ENCODE measurements at places on chromosomes 7 and 10.

DNA sequence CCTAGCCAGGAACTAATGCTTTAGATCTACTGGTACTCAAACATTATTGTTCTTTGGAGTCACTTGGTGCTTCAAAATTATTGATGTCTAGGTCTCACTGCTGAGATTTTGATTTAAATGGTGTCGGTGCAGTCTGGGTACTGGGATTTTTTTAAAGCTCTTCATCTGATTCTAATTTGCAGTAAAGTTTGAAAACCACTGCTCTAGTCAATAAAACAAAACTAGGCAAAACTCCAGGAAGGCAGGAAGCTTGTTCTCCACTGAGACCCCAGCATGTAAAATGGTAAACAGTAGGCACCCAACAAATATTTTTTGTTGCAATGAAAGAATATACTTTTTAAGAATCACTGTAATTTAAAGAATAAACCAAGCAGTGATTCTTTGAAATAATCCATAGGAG is 49.7 kb downstream of the ADD3 start:
- no peak for DNase-seq

GRCh38 chr7:5665094-5666025 is 116.1 kb downstream of the RNF216 start:
- no peak for DNase-seq

DNA sequence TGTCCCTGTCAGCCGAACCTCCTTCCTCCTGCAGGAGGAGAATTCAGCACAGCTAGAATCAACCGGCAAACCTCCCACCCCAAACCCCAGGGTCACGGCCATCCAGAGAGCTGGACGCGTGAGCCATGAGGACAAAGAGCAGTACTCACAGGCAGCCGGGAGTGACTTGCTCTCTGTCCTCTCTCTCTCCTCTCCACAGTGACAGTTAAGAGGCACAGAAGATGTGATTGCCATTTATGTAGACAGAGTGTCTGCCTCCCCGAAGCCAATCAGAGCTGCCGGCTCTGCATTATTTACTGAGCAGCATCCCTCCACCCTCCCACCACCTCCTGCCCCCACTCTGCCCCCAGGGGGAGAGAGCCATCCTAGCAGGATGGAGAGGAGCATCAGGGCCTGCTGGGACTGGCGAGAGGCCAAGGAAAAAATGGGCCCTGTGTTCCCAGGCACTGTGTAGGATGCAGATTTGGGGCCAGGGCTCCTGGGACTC is 4.3 kb downstream of the DDC start:
- DNase-seq, result no peak

DNA sequence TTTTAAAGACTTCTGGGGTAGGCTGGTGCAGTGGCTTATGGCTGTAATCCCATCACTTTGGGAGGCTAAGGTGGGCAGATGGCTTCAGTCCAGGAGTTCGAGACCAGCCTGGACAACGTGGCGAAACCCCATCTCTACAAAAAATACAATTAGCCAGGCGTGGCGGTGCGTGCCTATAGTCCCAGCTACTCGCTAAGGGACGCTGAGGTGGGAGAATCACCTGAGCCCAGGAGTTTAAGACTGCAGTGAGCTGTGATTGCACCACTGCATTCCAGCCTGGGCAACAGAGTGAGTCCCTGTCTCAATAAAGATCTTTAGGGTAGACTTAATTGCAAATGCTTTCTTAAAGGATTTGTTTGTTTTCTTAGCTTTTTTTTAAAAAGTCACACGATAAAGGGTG is 29.3 kb downstream of the PTPN12 start:
- DNase-seq, result no peak

GRCh38 chr7:107068156-107068555 is 23.7 kb downstream of the PRKAR2B start:
- DNase-seq, result no peak

DNA sequence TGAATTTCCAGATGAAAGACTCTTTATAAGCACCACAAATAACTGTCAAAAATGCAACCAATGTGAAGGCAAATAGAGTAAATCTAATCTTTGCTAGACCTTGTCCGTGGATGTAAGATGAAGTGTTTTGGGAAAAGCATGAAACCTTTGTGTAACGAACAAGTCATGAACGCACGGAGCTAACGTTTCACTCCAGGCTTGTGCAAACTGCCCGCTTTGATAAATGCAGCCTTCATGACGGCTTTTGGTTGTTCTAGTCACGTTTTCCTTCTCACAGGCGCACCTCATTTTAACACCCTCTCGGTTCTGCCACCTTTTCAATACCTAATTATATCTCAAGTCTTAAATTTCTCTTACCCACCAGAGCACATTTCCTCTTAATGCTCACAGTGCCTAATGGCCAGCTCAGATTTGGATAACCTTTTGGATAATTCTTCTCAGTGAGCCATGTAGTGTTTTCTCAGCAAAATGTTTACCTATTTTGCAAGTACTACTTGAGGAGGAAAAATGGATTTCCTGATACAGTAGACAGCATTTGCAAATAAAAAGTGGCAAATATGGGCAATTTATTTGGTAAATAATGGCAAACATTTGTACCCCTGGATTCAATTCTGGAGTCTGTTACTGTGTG is 63.2 kb downstream of the HECW1 start:
- DNase-seq, result no peak

DNA sequence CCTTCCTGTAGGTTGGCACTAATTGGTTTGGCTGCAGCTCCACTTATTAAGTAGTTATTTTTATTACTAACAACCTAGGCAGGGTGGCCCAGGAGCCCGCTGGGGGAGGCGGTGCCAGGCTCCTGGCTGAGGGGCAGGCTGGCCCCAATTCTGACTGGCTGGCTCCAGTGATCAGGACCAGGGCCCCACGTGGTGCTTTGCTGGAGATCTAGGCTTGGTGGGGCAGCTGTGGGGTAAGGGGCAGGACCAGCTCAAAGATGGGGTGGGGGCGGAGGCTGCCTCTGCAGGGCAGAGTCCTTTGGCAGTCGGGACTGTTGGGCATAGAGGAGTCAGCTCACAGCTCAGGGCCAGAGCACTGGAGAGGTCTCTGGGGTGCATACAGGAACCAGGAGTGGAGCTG is 2.4 kb downstream of the ASL start:
- DNase-seq, result no peak

DNA sequence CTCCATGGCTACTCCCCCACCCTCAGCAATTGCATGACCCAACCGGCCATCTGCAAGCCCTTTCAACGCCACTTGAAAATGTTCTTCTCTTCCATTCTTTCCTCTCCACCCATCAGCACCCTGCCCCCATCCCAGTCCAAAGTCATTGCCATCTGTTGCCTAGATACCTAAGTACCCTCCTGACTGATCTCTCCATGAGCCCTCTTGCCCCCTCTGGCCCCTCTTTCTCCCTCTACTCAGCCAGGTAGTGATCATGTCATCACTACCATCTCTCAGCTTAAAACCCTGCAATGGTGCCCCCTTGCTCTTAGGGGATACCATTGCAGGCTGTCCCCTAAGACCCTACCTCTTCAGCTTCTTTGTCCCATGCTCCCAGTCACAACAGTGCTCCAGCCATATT is 30.5 kb upstream of the BTRC start:
- no peak for DNase-seq

DNA sequence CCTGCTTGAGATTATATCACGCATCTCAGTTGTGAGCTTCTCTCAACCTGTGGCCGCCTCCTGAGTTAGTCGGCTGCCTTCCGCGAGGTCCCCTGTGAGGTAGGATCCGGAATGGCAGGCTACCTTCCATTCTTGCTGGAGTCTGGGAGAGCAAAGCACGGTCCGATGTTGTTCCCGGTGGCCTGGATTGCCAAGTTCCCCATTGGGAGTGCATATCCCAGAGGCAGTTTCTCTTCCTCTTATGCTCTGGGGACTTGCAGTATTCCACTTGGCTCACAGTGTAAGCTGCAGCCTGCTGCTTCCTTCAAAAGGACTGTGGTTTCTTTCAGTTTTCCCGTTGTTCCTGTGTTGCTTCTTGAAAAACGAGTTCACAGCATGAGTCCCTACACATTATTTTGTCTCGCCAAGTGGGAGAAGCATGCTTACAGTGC is 225.4 kb upstream of the ZWINT start:
- no peak for DNase-seq

- DNase-seq, result no peak
Measured at GRCh38 chr10:4082861-4083260, 297.9 kb upstream of the KLF6 start.

- no peak for DNase-seq
Measured at GRCh38 chr10:24483701-24484100, 240.0 kb downstream of the ARHGAP21 start.

DNA sequence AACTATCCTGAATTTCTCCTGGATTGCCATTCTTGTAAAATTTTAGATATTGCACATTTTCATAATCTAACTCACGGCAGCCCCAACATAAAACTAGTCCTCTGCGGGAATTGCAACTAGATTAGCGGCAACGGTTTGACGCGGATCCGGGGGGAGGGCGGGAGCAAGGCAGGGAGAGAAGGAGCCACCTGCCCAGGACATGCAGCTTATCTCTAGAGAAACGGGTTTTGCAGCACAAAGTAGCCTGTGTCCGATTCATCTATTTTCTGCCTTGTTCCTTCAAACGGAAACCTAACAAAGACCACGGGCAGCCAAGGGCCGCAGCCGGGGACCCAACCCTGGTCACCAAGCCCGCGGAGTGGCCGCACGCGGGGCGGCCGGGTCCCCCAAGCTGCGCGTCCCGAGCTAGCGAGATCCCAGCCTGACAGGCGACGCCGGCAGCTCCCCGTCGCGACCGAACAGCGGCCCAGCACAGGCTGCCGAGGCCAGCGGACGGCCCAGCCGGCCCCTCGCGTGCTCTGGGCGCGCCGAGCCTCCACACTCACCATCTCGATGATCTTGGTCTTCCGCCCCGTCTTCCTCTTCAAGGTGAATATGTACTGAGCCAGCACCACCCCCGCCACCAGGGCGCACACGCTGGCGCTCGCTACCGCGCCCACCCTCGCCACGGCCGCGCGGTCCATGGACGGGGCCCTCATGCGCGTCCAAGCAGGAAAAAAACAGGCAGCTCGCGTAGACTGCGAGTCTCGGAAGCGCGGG is at the start of gene NT5C3A:
Gene NT5C3A (minus strand): TSS at position 754 of the 759 bp plus-strand sequence. CDS start 71 bp downstream, at position 683.
- DNase-seq, result no peak

DNA sequence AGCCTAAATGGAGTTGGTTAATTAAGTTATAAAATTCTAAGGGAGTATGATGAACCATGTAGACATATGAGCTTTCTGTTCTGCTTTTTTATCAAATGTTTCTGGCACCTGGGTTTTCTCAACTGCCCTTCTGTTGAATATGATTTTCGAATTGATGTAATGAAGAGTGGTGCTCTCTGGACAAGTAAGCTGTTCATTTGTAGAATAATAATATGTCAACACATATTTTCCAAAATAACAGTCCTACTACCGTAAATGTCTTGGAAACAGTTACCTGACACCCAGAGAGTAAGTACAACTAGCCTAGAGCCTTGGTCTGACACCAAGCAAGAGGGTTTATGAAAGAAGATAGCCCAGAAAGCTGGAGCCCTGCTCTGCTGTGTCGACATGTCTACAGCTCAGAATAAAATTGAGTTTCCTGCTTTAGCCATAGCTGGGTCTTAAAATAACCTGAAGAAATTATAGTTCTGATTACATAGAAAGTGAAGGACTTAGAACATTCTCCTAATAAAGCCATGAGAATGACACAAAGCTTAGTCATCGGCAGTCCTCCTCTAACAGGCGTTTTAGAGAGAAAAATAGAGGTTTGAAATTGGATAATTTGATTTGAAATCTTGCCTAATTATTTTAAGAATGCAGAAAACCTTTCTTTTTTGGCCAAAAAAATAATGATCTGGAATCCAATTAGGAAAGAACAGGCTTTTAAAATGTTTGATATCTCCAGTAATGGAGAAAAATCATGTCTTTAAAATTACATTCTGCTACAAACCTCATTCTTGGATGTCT is 25.1 kb downstream of the HDAC9 start:
- DNase-seq, result no peak

- DNase-seq, result no peak
Measured at GRCh38 chr10:104492329-104492940, 138.8 kb downstream of the CFAP58 start.

DNA sequence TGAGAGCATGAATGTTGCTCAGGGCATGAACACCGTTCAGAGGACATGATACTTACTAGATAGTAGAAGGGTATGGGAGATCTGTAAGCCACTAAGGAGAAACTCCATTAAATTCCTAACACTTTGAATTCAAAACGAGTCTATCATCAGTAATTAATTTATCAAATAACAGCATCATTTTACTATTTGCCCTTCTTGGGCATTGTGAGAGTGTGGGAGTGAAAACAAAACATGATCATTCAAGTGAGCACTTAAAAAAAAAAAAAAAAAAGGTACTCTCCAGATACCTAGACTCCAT is 20.5 kb upstream of the ASB15 start:
- no peak for DNase-seq

- no peak for DNase-seq
Measured at GRCh38 chr10:23051855-23052331, 43.5 kb upstream of the MSRB2 start.

DNA sequence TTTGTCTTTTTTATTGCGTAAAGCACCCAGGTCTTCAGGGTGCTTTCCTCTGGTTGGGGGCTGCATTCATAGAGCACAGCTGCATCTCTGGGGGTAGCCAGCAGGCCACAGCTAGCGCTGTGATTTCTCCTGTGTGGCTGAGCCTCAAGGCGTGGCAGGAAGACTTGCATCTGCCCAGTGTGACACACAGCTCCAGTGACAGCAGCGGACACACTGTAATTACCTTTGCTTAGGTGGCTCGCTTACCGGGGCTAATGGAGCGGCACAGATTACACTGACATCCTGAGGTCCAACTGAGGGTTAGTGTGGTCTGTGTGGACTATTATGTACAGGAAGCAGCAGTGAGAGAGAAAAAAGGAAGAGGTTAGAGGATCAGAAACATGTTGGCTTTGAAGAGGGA is 27.1 kb downstream of the ABCB4 start:
- DNase-seq, result no peak

DNA sequence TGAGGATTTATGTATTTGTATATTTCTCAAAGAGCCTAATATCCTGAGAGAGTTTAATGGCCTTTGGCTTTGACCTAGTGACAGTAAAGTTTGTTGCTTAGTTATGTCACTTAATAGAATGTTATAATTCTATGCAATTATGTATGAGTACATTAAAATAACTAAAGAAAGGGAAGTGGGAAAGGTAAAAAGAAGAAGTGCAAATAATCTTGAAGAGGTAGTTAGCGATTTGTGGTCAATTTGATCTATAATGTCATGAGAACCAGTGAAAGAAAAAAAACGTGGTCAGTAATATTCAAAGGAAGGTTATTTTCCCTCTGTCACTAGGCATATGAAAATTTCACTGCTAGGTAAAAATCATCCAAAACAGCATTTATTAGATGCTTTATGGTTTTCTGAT is 143.4 kb upstream of the LSM8 start:
- no peak for DNase-seq

GRCh38 chr10:97331153-97331703 is 3.3 kb downstream of the FRAT2 start:
- DNase-seq, result no peak

- DNase-seq, result no peak
Measured at GRCh38 chr10:6185039-6185716, 17.6 kb upstream of the PFKFB3 start.

- DNase-seq, result no peak
Measured at GRCh38 chr7:105800442-105800841, 76.0 kb downstream of the ATXN7L1 start.

Measured in hypothalamus (tissue), 51 donors.